Endothelial cell (in vitro differentiated cells): ENCODE measurements at places on chromosomes 7 and 10.

- no peak for DNase-seq
These were observed 822 bp downstream of the ZC3HAV1L start for GRCh38 chr7:139034855-139035585.

DNA sequence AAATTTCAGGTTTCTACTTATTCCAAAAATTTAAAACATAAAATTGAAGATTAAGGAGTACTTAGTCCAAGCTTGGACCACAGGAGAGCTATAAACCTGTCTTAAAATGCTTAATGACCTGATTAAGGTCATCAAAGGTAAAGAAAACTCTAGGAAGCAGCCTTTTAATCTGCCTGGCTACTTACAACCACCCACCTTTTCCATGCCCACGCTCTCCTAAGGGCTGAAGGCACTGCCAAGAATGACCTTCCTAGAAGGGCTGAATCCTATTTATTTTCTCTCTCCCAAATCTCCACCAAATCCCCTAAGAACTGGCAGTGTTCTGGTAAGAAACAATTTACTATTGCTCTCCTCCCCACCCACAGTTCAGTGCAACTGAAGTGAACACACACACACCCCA, 6.8 kb downstream of the MPP7 start:
- no peak for DNase-seq

- no peak for DNase-seq
These were observed 493 bp downstream of the WDR91 start for GRCh38 chr7:135210888-135211178.

DNA sequence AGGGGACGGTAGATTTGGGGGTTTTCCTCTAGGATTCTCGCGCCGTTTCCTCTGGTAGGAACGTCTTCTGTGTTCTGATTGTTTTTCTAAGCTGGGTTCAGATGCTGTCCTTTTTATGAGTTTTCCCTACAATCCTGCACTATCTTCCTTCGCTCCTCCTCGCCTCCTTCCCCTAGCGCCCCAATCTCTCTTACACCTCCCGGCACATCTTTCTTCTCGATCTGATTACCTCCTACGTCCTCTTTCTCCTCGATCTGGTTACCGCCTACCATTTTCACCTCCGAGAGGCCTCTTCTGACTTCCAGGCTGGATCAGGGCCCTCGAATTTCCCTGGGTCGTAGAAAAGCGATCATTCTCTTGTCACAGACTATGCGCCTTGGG, 413 bp downstream of the BUD31 start:
- no peak for DNase-seq

DNA sequence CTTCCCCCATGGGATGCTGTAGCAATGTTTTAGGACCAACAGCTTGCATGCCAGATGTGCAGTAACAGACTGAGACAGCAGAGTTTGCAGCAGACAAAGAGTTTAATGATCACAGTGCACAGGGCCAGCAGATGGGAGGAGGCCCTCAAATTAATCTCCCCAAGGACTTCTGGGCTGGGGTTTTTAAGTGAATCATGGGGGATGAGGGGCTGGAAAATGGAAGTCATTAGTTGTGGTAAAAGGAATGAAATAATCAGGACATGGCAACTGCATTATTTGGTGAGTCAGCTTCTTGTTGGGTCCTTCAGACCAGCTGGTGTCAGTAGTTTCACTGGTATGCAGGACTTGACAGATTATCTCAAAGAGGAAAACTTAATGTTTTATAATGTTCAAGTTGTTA, 12.6 kb upstream of the NRBF2 start:
- DNase-seq: no peak

DNA sequence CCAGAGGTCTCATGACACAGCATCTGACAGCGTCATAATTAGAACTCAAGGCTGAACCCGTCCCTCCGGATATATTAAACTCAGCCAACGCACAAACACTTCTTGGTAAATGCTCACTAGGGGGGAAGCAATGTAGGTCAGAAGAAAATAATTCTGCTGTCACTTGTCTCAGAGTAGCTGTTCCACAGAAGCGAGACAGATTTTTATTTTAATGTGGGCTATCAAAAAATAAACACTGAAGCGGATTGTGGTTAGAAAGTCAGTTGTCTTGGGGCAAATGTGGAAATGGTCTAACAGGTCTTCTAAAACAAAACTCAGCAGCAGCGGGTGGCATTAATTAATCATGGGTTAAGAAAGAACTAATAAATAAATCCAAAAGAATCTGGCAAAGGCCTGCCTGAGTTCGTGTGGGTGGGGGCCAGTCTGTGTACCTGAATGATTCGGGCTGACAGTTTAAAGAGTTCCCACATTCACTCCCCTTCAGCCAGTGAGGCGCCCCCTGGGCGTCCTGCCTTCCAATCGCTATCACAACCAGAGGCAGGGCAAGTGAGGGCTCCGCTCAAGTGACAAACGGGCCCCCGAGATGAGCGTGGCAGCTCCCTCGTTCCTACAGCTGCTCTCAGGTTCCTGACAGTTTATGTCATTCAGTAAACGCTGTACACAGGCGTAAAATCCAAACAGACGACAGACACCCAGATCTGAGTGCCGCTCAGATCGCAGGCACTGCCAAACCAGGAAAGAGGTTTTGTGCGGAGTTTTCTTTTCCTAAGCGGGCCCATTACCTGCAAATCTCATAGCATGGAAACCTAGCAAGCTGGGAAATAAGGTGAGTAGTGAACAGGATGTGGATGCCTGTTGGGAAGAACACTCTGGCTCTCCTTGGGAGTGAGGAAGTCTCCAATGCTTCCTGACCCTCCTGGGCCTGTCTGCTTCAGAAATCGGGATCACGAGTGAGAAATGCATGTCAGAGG, 52.9 kb downstream of the NRAP start:
- peak; percentile 8 for DNase-seq

GRCh38 chr7:68744036-68744435, 854.2 kb upstream of the AUTS2 start:
- DNase-seq: no peak

- no peak for DNase-seq
These were observed 66.9 kb upstream of the STRIP2 start for GRCh38 chr7:129367349-129367699.

DNA sequence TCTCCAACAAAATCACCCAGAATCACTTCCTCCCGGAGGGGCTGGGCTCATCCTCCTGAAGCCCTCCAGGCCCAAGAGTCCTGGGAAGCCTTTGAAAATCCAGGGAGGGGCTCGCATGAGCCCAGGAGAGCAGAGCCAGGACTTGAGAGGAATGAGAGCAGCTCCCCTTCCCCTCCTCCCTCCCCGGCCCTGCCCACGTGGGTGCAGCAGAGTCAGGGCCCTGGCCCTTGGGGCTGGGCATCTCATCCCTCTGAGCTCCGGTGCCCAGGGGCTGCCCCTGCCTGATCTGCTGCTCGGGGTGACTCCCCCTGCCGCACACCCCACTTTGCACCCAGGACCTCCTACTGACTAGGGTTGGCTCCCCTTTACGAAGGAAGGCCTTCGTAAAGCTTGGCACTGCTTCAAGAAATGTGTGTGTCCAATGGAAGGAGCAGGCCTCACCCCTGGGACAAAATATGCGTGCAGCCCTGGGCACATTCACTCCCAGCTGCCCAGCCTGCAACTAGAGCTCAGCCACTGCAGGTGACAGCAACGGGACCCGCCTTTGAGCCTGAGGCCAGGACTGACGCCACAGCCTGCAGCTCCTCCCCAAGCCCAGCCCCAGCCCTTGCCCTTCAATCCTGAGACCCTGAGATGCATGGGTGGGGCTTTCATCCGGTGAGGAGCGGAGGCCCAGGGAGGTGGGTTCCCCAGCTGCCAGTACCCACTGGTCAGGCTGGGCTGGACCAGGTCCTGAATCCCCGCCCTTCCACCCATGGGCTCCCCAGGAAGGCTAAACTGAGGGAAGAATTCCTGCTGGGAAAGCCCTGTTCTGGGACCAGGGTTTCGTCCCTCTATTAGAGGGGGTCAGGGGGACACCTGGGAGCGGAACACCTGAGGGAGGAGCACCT, 21.8 kb downstream of the PWWP2B start:
- DNase-seq: no peak

- DNase-seq: no peak
These were observed 40.3 kb downstream of the SHOC2 start for GRCh38 chr10:110959379-110960332.

- no peak for DNase-seq
These were observed 1.7 kb upstream of the MNX1 start for GRCh38 chr7:157012113-157012547.

DNA sequence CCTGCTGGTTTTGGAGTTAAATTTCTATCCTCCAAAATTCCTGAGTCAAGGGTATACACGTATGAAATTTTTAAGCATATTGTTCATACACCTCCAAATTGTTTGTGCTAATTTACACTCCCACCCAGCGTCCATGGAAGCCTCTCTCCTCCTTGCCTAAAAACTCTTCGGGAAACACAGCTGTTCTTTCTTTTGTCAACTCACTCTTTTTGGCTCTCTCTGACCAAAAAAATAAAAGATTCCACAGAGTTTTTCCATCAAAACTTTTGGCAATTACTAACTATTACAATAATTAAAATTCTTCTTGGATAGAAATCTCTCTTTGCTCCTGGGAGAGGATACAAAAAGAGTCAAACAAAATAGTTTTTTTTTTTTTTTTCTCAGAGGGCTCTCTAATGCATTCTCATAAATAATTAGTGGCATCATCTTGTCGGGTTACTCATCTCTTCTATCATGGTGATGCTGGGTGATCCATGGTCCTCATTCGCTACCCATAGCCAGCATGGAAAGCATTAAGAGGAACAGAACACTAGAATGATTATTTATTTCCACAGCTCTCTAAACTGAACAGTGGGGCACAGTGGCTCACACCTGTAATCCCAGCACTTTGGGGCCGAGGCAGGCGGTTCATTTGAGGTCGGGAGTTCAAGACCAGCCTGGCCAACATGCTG, 310.7 kb downstream of the SFMBT2 start:
- no peak for DNase-seq

DNA sequence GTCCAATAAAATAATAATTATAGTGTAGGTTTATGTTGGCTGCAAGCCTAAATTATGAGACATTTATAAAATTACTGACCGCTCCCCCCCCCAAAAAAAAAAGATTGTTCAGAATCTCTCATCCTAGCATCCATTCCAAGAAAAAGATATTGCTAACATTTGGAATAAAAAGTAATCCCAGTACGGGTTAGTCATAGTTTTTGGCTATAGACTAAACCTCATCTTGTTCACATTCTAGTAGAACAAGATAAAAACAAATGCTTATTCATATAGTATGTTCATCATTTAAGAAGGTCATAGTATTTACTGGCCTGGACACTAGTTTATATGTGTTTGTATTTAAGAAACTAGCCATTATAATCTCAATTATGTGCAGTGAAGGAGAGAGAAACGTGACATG, 44.0 kb downstream of the ADK start:
- DNase-seq: no peak

GRCh38 chr10:43166880-43167497, 28.7 kb downstream of the CSGALNACT2 start:
- DNase-seq: no peak

DNA sequence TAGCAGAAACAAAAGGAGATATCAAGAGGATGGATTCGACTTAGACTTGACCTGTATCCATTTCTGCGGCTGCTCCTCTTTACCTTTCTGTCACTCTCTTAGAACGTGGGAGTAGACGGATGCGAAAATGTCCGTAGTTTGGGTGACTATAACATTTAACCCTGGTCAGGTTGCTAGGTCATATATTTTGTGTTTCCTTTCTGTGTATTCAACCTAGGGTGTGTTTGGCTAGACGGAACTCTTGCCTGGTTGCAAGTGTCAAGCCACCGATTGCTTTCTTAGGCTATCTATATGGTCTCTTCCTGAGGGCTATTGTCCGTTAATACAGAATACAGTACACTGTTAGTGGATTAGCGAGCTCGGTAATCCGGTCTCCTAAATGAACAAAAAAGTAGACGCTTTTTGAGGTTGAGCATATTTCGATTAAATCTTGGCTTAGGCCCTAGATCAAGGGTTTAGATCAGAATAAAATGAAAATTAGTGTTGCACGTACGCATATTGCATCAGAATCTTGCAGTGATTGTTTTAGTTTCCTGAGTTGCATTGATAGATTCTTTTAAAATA, 1.2 kb downstream of the PTEN start:
- DNase-seq: no peak

DNA sequence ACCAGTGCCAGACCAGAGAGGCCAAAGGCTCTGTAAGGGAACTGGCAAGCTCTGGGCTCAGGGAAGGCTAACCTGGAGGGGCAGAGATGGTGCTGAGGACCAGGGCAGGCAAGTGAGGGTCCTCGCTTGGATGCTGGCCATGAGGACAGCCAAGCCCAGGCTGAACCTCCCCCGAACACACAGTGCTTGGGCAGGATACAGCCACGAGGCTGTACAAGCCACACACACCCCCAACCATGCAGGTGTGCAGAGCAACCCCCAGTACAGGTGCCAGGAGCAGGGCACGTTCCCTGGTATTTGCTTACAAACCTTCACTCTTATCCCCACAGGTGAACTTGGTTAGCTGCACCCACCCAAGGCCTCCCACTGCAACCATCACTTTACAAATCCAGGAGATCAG, 185.7 kb downstream of the GRID1 start:
- no peak for DNase-seq

DNA sequence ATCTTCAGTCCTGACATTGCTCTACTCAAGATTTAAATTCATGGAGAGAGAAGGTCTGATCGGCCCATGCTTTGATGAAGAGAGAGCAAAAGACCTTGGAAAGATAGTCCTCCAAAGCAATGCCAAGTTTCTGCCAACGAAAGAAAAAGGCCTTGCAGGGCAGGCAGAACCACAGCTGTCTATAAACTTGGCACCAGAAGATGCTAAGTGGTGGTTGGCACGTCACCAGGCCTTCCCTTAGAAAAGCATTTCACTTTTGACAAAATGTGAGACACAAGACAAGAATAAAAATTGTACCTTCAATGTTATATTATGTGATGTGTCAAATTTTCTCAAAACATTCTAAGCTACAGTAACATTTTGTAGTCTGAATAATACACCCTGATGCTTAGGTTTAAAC, 42.0 kb upstream of the FGFR2 start:
- no peak for DNase-seq

- DNase-seq: peak; percentile 30
These were observed 412 bp downstream of the PIP4K2A start for GRCh38 chr10:22713853-22714478.
